Upper lobe of left lung (tissue), 6 donors: ENCODE measurements at places on chromosomes 3 and 15.

DNA sequence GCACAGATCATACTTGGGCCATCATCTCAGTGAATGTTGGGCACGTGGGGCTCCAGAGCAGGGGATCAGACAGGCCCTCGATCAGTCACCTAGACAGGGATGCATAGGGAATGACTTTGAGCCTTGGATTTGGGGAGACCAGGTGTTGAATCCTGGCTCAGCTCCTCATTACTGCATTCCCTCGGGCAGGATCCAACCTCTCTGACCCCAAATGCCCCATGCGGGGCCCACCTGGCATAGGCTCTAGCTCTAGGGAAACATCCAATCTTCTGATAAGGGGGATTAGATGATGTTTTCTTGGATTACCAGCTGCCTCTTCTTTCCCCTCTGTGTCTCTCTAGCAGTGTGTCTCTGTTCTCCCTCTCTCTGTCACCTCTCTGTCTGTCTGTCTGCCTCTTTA is 22.7 kb downstream of the LOXL1 start:
- DNase-seq: no peak

DNA sequence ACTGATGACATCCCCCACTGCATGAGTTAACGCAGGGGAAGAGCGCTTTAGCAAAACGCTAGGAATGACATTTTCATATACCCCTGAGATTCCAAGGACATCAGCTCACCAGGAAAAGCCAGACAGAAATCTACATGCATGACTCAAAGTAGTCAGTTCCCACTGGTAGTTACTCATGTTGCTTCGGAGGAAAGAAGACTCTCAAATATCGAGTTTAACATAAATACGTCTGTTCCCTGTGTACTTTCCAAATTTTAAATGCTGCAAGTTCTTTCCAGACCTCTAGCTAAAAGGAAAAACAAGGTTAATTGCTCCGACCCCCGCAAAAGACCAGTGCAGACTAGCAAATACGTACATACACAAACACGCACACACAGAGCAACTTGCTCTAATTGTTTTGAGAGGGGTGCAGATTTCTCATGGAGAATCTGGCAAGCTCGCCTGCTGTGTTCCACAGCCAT is 115.4 kb upstream of the PRICKLE2 start:
- no peak for DNase-seq

DNA sequence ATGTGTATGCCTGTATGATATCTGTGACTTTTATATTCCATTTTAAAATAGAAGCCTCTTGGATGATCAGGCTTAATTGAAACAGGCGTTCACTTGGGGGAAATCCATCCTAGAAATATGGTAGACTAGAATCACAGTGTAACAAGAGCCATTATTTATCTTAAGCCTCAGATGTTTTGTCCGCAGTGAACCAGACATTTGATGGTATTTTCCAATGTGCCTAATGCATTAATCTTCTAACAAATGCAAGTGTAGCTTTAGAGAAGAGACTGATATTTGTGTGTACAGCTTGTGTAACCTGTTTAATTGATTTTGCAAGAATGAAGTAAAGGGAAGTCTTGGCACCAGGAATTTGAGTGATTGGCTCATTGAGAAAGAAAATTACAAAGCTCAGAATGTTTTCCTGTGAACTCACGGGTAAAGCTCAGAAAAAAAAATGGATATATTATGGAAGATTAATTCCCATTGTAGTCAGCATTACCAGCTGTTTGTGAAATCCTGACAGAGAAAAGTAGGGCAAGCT is 155.7 kb downstream of the SV2B start:
- no peak for DNase-seq

- peak; percentile 52 for DNase-seq
These were observed 1.3 kb downstream of the PIK3CA start for GRCh38 chr3:179149406-179149867.

GRCh38 chr3:12342151-12342550 is 53.3 kb downstream of the PPARG start:
- no peak for DNase-seq

DNA sequence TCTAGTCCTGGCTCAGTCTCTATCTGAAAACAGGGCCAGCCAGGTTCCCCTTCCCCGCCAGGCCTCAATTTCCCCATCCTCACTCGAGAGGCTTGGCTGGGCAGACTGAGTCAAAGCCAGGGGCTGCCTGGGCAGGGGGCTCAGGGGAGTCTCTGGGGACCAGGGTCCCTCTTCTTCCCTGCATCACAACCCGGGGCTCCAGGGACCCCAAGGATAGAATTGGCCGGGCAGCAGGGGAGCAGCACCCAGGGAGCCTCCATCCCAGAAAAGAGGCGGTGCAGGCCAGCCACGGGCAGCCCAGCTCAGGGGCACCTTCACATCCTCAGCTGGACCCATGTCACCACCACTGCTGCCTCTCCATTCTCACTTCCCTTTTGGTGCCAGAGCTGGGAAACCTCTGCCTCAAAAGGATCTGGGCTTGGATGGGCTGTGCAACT is 13.3 kb upstream of the PLXND1 start:
- peak; percentile 60 for DNase-seq

GRCh38 chr3:177465257-177465642 is 268.0 kb upstream of the TBL1XR1 start:
- no peak for DNase-seq

- DNase-seq: no peak
These were observed 44.2 kb upstream of the TPM1 start for GRCh38 chr15:62998262-62998890.

DNA sequence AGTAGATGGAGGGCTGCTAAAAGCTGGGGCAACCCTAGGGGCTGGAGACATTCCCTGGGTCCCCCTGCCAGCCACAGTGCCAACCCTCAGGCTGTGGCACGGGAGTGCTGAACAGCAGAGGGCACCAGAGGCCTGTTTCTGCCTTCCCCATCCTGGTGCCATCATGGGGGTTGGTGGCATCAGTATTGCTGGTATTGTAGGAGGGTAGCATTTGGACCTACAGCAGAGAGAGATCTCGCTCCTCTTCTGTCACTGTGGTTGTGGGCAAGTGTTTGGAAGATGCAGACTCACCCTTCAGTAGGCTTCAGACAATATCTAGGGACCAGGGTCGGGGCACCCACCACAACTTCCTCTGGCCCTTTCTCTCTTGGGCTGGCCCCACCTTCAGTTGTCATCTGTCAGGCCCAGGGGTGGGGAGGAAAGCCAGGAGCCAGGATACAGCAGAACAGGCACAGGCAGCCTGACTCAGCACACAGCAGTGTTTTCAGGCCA is 123.5 kb downstream of the RPLP1 start:
- no peak for DNase-seq

- DNase-seq: no peak
These were observed 54.4 kb downstream of the KLHL6 start for GRCh38 chr3:183500981-183501704.

GRCh38 chr3:148735597-148735996 is 37.9 kb downstream of the AGTR1 start:
- no peak for DNase-seq

- no peak for DNase-seq
These were observed 14.8 kb upstream of the RAD51 start for GRCh38 chr15:40680151-40680550.
